Esophagus squamous epithelium (tissue), 5 donors: ENCODE measurements at places on chromosomes 7 and 10. TPM values are rescaled to one million over a fixed set of nuclear protein-coding genes. Genes with fewer than 3 reads are reported as not detected.
A peak's percentile ranks its signal among the peaks of the same experiment; 100 is the strongest.

- no peak overlapping the region for H3K4me3 ChIP-seq
- no peak for DNase-seq
- no peaks in the 10 kb centered on the region for H3K27me3 ChIP-seq
- no peaks in the 10 kb centered on the region for H3K4me1 ChIP-seq
- no peaks in the 10 kb centered on the region for H3K36me3 ChIP-seq
These were observed 602.3 kb downstream of the SORCS3 start for GRCh38 chr10:105243381-105243780.

DNA sequence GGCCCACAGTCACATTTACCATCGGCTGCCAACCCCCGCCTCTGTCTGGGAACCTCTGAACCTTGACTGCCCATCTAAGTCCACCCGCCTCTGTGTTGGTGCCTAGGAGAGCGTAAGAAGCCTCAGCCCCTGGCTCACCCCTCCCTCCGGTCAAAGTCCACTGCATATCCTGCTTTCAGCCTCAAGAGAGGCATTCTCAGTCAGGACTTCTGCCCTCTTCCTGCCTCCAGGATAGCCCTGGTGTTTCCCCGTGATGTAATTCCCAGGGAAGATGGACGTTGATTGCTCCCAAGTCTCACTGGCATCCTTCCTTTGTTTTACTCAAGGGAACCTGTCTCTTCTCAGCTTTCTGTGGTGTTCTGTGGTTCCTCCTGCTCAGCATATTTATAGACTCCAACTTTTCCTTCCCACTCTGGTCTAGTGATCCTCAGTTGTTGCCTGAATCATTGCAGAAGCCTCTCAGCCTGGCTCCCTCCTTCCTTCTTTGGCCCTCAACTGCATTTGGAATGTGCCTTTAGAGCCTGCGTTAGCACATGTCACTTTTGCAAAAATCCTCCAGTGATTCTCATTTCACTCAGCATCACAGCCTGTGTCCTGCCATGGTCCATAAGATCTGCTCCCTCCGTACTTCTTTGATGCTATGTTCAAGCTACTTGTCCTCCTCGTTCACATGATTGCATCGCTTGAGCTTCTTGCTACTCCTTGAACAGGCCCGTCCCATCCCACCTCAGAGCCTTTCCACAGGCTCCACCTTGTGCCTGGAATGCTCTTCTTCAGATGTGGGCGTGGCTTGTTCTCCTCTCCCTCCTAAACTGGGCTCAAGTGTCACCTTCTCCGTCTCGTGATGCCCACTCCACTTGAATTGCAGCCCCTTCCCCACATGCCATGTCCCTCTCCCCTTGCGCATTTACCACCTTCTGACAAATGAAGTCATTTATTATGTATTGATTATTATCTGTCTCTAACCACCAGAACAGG is 124.2 kb downstream of the PLPP4 start:
- H3K36me3 ChIP-seq = no peaks in the 10 kb centered on the region
- no peak overlapping the region for H3K27ac ChIP-seq
- H3K27me3 ChIP-seq = no peaks in the 10 kb centered on the region
- H3K4me3 ChIP-seq = no peak overlapping the region

- peak overlapping the region; percentile 75 for H3K27ac ChIP-seq
- H3K36me3 ChIP-seq = no peaks in the 10 kb centered on the region
- DNase-seq = no peak
- H3K4me3 ChIP-seq = no peak overlapping the region
- H3K4me1 ChIP-seq = peaks cover 8% of the 10 kb centered on the region
- H3K27me3 ChIP-seq = no peaks in the 10 kb centered on the region
These were observed 1.1 kb downstream of the CUX1 start for GRCh38 chr7:101818287-101819071.

- no peak for DNase-seq
- H3K4me3 ChIP-seq = no peak overlapping the region
- no peaks in the 10 kb centered on the region for H3K27me3 ChIP-seq
- H3K36me3 ChIP-seq = peaks cover 4% of the 10 kb centered on the region
- H3K4me1 ChIP-seq = no peaks in the 10 kb centered on the region
- no peak overlapping the region for H3K27ac ChIP-seq
These were observed 40.3 kb upstream of the RSBN1L start for GRCh38 chr7:77655836-77656455.

GRCh38 chr7:78311181-78311580 is 512.6 kb downstream of the PHTF2 start:
- no peak for DNase-seq
- no peak overlapping the region for H3K27ac ChIP-seq
- H3K4me3 ChIP-seq = no peak overlapping the region
- no peaks in the 10 kb centered on the region for H3K27me3 ChIP-seq

DNA sequence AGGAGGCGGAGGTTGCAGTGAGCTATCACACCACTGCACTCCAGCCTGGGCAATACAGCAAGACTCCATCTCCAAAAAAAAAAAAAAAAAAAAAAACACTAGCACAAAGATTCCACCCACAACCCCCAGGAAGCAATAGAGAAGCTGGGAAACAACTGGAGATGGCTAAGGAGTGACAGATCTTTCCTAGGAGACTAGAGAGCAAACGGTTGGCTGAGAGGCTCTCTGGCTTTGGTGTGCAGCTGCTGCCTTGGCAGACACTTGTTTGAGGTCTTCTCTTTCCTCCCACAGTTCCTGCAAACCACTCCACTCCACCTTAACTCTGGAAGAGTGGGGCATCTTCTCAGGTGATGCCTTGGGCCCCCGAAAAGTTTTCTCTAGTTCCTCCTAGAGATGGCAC is 78.5 kb upstream of the LANCL2 start:
- H3K4me1 ChIP-seq = no peaks in the 10 kb centered on the region
- H3K27me3 ChIP-seq = no peaks in the 10 kb centered on the region
- no peaks in the 10 kb centered on the region for H3K36me3 ChIP-seq
- H3K4me3 ChIP-seq = no peak overlapping the region
- DNase-seq = no peak

- H3K36me3 ChIP-seq = no peaks in the 10 kb centered on the region
- H3K27ac ChIP-seq = no peak overlapping the region
- H3K27me3 ChIP-seq = no peaks in the 10 kb centered on the region
- no peak overlapping the region for H3K4me3 ChIP-seq
These were observed 374.5 kb upstream of the FOXK1 start for GRCh38 chr7:4307316-4308204.

DNA sequence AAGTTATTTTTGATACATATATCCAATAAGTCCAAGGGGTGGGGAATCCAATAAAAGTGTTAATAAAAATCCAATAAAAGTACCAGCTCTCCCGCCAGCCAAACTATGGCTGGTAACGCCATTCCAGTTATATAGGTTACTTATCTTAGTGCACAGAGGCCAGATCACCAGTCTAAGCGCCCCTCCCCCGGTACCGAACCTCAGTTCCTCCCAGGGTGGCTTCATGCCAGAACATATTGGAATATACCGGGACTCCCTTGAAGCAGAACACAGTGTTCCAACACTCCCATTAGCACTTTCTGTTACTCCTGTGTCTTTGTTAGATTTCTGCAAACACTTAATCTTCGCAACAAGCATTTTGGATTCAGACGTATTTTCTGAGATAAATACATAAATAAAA is 7.5 kb downstream of the FBH1 start:
- H3K4me3 ChIP-seq = no peak overlapping the region
- no peaks in the 10 kb centered on the region for H3K36me3 ChIP-seq
- no peak for DNase-seq
- H3K4me1 ChIP-seq = no peaks in the 10 kb centered on the region
- no peak overlapping the region for H3K27ac ChIP-seq
- no peaks in the 10 kb centered on the region for H3K27me3 ChIP-seq

- H3K27me3 ChIP-seq = peaks cover 6% of the 10 kb centered on the region
- H3K4me1 ChIP-seq = no peaks in the 10 kb centered on the region
- peak overlapping the region; percentile 41 for H3K4me3 ChIP-seq
These were observed 553.3 kb downstream of the TFEC start for GRCh38 chr7:115477193-115477651.

NUTM2E gene
- not detected for total RNA-seq

OR13A1 gene
- 0.21 TPM for total RNA-seq

HOXA1 gene
- 2.5 TPM for total RNA-seq
